Neural crest cell (in vitro differentiated cells): ENCODE measurements at places on chromosomes 3 and 15. TPM values are rescaled to one million over a fixed set of nuclear protein-coding genes. Genes with fewer than 3 reads are reported as not detected.

- no peak overlapping the region for H3K27ac ChIP-seq
- no peak overlapping the region for H3K4me3 ChIP-seq
- H3K36me3 ChIP-seq, result no peaks in the 10 kb centered on the region
Measured at GRCh38 chr3:72163809-72164634, 379.1 kb upstream of the PROK2 start.

SUCNR1 gene
- total RNA-seq, result not detected in 2 replicates

DNA sequence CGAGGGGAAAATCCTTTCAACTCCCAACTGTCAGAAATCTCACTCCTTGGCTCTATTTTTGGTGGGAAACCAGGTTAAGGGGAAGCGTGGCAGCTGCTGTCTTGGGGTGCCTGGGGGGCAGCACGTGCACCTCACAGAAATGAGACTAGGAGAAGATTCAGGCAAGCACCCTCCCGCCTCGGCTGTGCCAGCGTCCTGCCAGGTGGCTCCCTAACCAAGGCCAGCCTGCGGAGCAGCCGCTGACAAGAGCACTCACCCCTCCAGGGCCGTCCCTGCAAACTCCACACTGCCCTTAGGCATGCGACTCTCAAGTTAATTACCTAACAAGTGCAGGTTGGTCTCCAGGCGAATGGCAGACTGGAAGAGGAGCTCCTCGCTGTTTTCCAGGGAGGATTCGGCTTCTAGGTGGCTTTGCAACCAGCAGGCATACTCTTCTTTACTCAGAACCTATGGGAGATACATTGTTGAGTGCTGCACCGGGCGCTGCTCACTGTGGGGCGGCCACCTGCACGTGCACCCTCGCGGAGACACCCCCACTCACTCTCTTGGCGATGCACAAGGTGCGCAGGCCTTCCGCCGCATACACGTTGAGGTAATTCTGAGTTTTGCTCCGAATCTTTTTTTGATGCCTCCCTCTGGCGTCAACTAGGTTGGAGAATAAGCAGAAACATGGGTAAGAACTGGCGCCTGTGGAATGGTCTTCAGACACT, 155.3 kb downstream of the ATP10A start:
- H3K27me3 ChIP-seq, result no peaks in the 10 kb centered on the region
- no peak overlapping the region for H3K4me3 ChIP-seq
- no peaks in the 10 kb centered on the region for H3K36me3 ChIP-seq
- peak overlapping the region; percentile 50 for H3K27ac ChIP-seq

- no peak for DNase-seq
- no peak overlapping the region for H3K27ac ChIP-seq
- H3K4me3 ChIP-seq, result no peak overlapping the region
- H3K27me3 ChIP-seq, result no peaks in the 10 kb centered on the region
- H3K36me3 ChIP-seq, result peaks cover 5% of the 10 kb centered on the region
Measured at GRCh38 chr3:141578202-141578973, 91.6 kb downstream of the RASA2 start.

- H3K27ac ChIP-seq, result peak overlapping the region; percentile 76
- H3K4me3 ChIP-seq, result peak overlapping the region; percentile 99
- H3K27me3 ChIP-seq, result no peaks in the 10 kb centered on the region
Measured at GRCh38 chr3:120350401-120350941, 1.3 kb upstream of the LRRC58 start.

DNA sequence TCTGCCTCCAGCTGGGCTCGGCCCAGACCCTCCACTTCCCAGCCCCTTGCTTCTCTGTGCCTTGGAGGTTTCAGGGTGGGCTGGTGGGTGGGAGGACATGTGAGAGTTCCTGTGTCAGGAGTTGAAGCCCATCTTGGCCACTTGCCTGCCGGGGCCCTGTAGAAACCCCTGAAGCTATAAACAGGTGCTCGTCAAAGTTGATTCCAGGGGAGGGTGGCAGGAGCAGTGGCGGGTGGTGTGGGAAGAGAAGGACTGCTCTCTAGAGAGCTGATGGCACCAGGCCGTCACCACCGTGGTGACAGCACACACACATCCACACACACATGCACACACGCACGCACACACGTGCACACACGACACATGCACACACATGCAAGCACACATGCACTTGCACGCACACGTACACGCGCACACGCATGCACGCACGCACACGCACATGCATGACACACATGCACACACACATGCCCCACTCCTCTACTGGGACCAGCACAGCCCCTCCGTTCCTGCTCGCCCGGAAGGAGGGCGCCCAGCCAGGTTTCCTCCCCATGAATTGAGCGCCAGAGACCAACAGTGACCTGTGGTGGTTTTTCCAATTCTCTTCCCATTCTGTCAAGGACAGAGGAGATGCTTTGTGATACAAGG, 56.3 kb upstream of the CGNL1 start:
- H3K36me3 ChIP-seq, result no peaks in the 10 kb centered on the region
- peaks cover 17% of the 10 kb centered on the region for H3K4me1 ChIP-seq
- no peak overlapping the region for H3K4me3 ChIP-seq
- H3K27me3 ChIP-seq, result no peaks in the 10 kb centered on the region
- no peak for DNase-seq

DNA sequence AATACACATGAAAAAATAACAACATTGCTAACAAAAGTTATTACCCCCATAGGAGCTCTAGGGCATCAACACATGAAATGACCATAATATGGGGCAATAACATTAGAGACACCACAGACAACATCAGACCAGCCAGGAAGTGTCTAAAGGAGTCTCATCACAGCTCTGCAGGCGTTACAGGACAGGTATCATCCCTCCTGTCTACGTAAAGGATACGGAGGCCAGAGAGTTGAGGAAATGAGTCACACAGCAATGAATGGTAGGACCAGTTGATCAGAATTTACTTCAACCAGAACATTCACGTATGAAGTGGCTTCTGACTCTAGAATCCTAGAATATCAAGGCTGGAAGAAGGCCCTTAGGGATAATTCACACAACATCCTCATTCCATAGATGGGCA, 1.8 kb downstream of the NME9 start:
- no peak for DNase-seq
- peaks cover 16% of the 10 kb centered on the region for H3K4me1 ChIP-seq
- peaks cover 17% of the 10 kb centered on the region for H3K27me3 ChIP-seq
- H3K4me3 ChIP-seq, result peak overlapping the region; percentile 77
- H3K27ac ChIP-seq, result no peak overlapping the region

AEN gene
- 45.7 and 47.9 TPM in 2 replicates for total RNA-seq

DNA sequence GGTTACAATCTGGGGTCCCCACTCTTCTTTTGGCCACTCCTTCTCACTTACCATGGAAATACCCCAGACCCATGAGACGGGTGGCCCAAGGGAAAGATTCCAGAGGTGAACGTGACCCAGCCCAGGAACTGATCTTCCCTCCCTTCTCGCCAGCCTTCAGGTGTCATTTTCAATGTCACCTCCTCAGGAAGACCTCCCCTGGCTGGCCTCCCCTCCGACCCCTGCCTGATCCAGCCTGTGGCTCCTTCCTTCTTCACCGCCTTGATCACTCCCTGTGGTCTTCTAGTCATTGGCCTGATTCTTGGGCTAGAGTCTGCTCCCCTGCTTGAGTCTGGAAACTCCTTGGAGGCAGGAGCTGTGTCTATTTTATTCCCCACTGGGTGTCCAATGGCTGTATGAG, 146.1 kb downstream of the SMAD6 start:
- no peaks in the 10 kb centered on the region for H3K36me3 ChIP-seq
- H3K27me3 ChIP-seq, result peaks cover 20% of the 10 kb centered on the region
- no peak overlapping the region for H3K4me3 ChIP-seq
- peaks cover 17% of the 10 kb centered on the region for H3K4me1 ChIP-seq

DNA sequence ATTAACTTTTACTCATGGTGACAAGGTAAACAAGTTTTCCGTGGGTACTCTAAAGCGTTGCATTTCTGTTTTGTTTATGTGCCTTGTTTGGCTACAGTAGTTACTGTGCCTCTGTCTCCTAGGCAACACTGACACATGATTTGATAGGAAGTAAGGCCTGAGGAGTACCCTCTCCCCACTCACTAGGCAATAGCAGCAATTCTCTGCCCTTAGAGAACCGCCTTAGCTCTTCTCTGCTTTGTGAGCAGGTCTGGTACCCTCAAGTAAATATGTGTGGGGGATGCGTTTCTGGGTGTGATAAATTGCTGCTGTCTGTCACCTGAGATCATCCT, at the start of gene IL5RA:
IL5RA (minus strand) TSS at position 76 of the 332 bp plus-strand sequence. CDS start 5,390 bp downstream, outside the sequence.
- no peak within 1 kb of the TSS for H3K27ac ChIP-seq
- no peaks in the 10 kb centered on the region for H3K36me3 ChIP-seq
- no peaks in the 10 kb centered on the region for H3K4me1 ChIP-seq
- no peak within 1 kb of the TSS for H3K4me3 ChIP-seq
- H3K27me3 ChIP-seq, result peaks cover 15% of the 10 kb centered on the region

GRCh38 chr3:172085557-172085895, 46.1 kb downstream of the FNDC3B start:
- peaks cover 12% of the 10 kb centered on the region for H3K36me3 ChIP-seq
- H3K4me1 ChIP-seq, result peaks cover 46% of the 10 kb centered on the region
- no peak overlapping the region for H3K27ac ChIP-seq
- H3K27me3 ChIP-seq, result no peaks in the 10 kb centered on the region
- no peak for DNase-seq
- no peak overlapping the region for H3K4me3 ChIP-seq

- DNase-seq, result no peak
- no peaks in the 10 kb centered on the region for H3K36me3 ChIP-seq
- no peak overlapping the region for H3K27ac ChIP-seq
- no peaks in the 10 kb centered on the region for H3K4me1 ChIP-seq
- no peaks in the 10 kb centered on the region for H3K27me3 ChIP-seq
- no peak overlapping the region for H3K4me3 ChIP-seq
Measured at GRCh38 chr3:187955587-187955952, 198.4 kb upstream of the LPP start.

- peaks cover 43% of the 10 kb centered on the region for H3K4me1 ChIP-seq
- H3K27ac ChIP-seq, result no peak overlapping the region
- H3K27me3 ChIP-seq, result no peaks in the 10 kb centered on the region
- no peak for DNase-seq
- H3K36me3 ChIP-seq, result peaks cover 5% of the 10 kb centered on the region
Measured at GRCh38 chr3:184656829-184657681, 54.8 kb downstream of the MAGEF1 start.

CELSR3 gene
- total RNA-seq, result 26.5 and 27.2 TPM in 2 replicates

MINAR1 gene
- total RNA-seq, result 1.9 and 2.0 TPM in 2 replicates

MESP1 gene
- total RNA-seq, result 1.2 and 2.3 TPM in 2 replicates

- no peak overlapping the region for H3K27ac ChIP-seq
- H3K4me1 ChIP-seq, result peaks cover 7% of the 10 kb centered on the region
- H3K27me3 ChIP-seq, result no peaks in the 10 kb centered on the region
- no peak overlapping the region for H3K4me3 ChIP-seq
- no peak for DNase-seq
Measured at GRCh38 chr15:52309154-52309548, 13.5 kb upstream of the MYO5C start.

SLC22A13 gene
- 0.19 and 0.41 TPM in 2 replicates for total RNA-seq

DNA sequence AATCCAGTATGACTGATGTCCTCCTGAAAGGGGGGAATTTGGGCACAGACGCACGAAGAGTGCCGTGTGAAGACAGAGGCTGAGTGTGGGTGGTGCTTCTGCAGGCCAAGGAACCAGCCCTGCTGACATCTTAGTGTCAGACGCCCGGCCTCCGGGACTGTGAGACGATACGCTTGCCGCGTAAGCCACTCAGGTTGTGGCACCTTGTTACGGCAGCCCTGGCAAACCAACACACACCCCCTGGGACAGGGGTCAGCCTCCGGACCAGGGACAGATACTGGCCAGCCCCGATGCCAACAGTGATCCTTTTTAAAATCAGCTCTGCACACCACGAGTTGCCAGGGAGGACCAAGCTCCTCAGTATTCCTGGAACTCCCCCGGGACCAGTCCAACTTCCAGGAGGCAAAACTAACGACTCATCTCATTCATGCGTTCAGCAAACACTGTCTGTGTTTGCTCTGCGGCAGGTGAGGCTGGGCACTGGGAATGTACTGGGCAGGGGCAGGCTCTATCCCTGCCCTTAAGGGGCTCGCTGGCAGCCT, 21.2 kb upstream of the PIGZ start:
- H3K4me3 ChIP-seq, result no peak overlapping the region
- no peaks in the 10 kb centered on the region for H3K4me1 ChIP-seq
- no peaks in the 10 kb centered on the region for H3K27me3 ChIP-seq
- DNase-seq, result no peak
- H3K27ac ChIP-seq, result no peak overlapping the region

PROK2 gene
- total RNA-seq, result 0.25 TPM in 1 of 2 replicates, not detected in the other

DNA sequence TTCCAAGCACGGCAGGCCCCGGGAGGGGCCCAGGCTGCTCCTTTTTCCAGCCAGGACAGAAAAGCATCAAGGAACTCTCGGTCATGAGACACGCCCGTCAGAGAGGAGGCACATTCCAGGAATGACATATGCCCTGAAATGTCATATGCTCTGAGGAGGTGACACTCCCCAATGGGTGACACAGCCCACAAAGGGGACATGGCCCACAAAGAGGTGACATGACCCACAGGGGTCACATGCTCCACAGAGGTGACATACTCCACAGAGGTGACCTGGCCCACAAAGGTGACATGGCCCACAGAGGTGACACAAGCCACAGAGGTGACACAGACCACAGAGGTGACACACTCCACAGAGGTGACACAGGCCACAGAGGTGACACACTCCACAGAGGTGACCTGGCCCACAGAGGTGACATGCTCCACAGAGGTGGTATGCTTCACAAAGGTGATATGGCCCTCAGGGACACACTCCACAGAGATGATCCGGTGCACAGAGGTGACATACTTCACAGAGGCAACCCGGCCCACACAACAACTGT, 79.2 kb downstream of the ABHD5 start:
- no peak overlapping the region for H3K4me3 ChIP-seq
- H3K36me3 ChIP-seq, result no peaks in the 10 kb centered on the region
- DNase-seq, result no peak

- H3K4me3 ChIP-seq, result no peak overlapping the region
- H3K36me3 ChIP-seq, result no peaks in the 10 kb centered on the region
- DNase-seq, result no peak
- H3K27ac ChIP-seq, result no peak overlapping the region
- no peaks in the 10 kb centered on the region for H3K4me1 ChIP-seq
Measured at GRCh38 chr15:76108021-76108723, 48.4 kb downstream of the TMEM266 start.

ZIC1 gene
- total RNA-seq, result 54.3 and 64.5 TPM in 2 replicates

SGO1 gene
- 33.3 and 34.8 TPM in 2 replicates for total RNA-seq

CCDC13 gene
- 1.5 and 2.0 TPM in 2 replicates for total RNA-seq

- peaks cover 10% of the 10 kb centered on the region for H3K4me1 ChIP-seq
- H3K27ac ChIP-seq, result peak overlapping the region; percentile 94
- H3K27me3 ChIP-seq, result no peaks in the 10 kb centered on the region
- H3K4me3 ChIP-seq, result peak overlapping the region; percentile 27
Measured at GRCh38 chr15:43067717-43068461, 37.9 kb downstream of the UBR1 start.

- no peak overlapping the region for H3K27ac ChIP-seq
- no peaks in the 10 kb centered on the region for H3K36me3 ChIP-seq
- peaks cover 52% of the 10 kb centered on the region for H3K27me3 ChIP-seq
- H3K4me1 ChIP-seq, result peaks cover 4% of the 10 kb centered on the region
Measured at GRCh38 chr15:81101894-81102815, 31.9 kb upstream of the CFAP161 start.

- H3K27ac ChIP-seq, result no peak overlapping the region
- H3K27me3 ChIP-seq, result peaks cover 2% of the 10 kb centered on the region
- peak overlapping the region; percentile 97 for H3K4me3 ChIP-seq
- peaks cover 31% of the 10 kb centered on the region for H3K36me3 ChIP-seq
- H3K4me1 ChIP-seq, result peaks cover 38% of the 10 kb centered on the region
Measured at GRCh38 chr15:69450968-69451695, 1.5 kb upstream of the RPLP1 start.

GRCh38 chr3:176159796-176160195, 1037.5 kb downstream of the TBL1XR1 start:
- no peak overlapping the region for H3K4me3 ChIP-seq
- H3K36me3 ChIP-seq, result peaks cover 21% of the 10 kb centered on the region
- H3K4me1 ChIP-seq, result no peaks in the 10 kb centered on the region
- no peak overlapping the region for H3K27ac ChIP-seq
- H3K27me3 ChIP-seq, result no peaks in the 10 kb centered on the region
